ENCODE measurements at places on chromosomes 1 and 21.

DNA sequence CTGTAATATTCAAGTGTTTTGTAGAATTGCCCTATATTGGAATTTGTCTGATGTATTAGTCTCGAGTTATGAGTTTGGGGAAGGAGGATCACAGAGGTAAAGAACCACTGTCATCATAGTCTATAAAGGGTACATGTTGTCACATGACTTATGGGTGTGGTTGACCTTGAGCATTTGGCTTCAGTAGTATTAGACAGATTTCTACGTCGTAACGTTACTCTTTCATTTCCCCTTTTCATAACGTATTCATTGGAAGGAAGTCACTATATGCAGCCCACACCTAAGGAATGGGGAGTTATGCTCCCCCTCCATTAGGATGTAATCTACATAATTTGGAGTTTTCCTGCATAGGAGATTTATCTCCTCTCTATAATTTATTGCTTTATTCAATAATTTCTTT, 110.1 kb upstream of the VAV3 start:
- DNase-seq, result no peak

DNA sequence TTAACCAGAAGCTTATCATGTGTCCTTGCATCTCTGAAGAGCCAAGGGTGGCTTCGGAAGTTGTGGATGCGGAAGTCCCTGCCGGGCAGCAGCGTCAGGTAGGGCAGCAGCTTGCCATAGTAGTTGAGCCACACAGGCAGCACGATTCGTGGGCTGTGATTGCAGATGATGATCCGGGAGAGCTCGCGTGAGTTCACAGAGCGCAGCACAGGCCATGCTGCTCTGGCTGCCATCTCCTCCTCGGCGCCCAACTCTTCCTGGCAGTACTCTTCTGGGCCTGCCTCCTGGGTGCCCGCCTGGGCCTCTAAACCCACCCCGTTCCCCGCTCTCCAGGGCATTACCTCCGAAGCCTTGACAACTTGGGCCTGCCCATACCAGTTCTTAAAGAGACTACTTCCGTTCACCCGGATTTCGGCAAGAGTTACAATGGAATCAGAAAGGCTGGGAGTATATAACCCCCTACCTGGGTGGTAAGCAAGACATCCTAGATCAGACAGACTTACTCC, at the start of gene VHLL:
TSS of gene VHLL (minus strand) at position 456 of the 506 bp plus-strand sequence. CDS start at position 338, 118 bp downstream.
- DNase-seq, result no peak

DNA sequence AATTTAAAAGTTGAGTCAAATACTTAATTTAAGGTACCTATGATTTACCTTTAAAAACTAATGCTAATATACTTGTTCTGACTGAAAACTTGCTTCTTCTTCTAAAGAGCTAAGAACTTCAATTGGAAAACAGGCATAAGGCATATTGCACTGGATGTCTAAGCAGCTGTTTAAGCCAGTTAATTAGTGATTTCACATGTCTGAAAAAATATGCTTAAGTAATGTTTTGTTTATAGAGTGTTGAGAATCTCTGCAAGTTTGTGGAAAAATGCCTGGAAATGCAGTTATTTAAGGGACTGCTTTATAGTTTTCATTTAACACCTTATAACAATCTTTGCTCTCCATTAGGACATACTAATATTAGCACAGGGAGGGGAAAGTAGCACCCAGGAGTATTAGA, 28.2 kb downstream of the UBE2U start:
- no peak for DNase-seq

DNA sequence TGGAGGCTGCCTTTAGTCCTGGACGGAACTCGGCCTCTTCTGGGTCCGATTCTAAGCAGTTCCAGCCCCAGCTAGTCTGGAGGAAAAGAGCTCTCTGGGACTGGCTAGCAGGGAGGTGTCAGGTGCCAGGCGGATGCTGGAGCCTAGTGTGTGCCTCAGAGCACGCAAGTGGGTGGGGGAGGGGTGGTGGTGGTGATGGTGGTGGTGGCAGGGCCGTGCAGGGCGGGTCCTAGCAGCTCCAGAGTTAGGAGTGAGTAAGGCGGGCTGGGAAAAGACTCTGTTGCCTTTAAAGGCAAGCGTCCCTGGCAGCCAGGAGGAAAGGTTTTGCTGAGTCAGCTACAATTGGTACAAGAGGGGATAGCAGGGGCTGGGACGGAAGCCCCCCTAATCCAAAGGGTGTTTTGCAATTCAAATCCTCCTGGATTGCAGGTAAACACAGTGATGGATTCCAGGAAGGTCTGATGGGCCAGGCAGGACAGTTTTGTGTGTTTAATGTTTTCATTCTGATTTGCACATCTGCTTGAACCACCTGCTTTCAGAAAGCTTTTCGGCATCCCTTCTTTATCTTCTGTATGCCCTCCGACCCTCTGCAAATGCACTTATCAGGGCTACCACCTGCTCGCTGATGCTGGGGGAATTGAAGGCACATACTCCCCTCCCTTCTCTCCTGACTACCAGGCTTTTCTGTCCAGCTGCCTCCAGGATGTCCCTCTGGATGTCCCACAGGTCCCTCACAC, 4.1 kb upstream of the SLC2A1 start:
- no peak for DNase-seq

- DNase-seq, result no peak
Observed at GRCh38 chr1:43001434-43001833, 42.8 kb upstream of the SLC2A1 start.

DNA sequence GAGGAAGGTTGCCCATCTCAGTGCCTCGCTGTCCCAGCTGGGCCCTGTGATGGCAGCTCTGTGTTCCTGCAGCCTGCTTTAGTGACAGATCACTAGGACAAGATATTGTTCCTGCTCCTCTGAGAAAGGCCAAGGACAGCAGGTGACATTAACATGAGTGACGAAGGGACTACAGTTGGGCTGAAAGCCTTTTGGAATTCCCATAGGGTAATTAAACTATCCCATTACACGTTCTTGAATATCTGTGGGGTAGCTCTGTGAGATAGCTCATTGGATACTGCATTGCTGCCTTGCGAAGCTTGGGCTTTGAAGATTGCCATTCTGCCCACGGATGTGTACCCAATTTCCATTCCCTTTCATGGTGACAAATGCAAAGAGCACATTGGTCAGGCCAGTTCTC, 78.2 kb upstream of the COA6 start:
- DNase-seq, result no peak

Data from hypothalamus (tissue), 51 donors.